ENCODE measurements at places on chromosomes 4 and X. TPM values are rescaled to one million over a fixed set of nuclear protein-coding genes. Genes with fewer than 3 reads are reported as not detected.

FAM9B gene
- not detected for total RNA-seq

NWD2 gene
- total RNA-seq, result 0.66 TPM

SYTL4 gene
- total RNA-seq, result 29.9 TPM

GRCh38 chr4:177964061-177964460 lies 521.8 kb upstream of the AGA start:
- no peaks in the 10 kb centered on the region for H3K36me3 ChIP-seq
- no peaks in the 10 kb centered on the region for H3K4me1 ChIP-seq
- no peak overlapping the region for H3K4me3 ChIP-seq

GRCh38 chr4:3019145-3019846 lies 55.0 kb downstream of the HTT-AS start:
- H3K27ac ChIP-seq, result no peak overlapping the region
- H3K4me1 ChIP-seq, result no peaks in the 10 kb centered on the region
- H3K36me3 ChIP-seq, result no peaks in the 10 kb centered on the region
- no peak overlapping the region for H3K4me3 ChIP-seq
- DNase-seq, result no peak

GRCh38 chr4:74529284-74530041 lies 84.5 kb downstream of the AREG start:
- peak overlapping the region; percentile 62 for H3K27ac ChIP-seq
- H3K27me3 ChIP-seq, result no peaks in the 10 kb centered on the region
- DNase-seq, result no peak
- H3K36me3 ChIP-seq, result no peaks in the 10 kb centered on the region
- no peak overlapping the region for H3K4me3 ChIP-seq

DNA sequence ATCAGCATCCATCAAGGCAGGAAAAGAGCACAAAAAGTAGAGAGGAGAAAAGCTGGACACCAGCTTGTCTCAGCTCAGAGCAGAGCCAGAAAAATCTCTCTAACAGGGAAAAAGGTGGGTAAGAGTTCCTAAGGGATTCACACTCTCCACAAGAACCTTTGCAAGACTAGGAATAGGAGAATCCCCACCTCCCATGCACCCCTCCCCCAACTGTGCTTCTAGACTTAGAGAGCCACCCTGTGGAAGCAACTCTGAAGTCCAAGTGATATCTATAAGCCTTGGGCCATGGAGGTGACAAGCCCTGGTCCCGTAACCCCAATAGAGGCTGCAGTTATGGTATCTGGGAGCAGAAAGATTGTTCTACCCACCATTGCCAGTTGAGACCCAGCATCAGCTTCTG lies 267.6 kb upstream of the MTMR8 start:
- H3K27ac ChIP-seq, result no peak overlapping the region

DNA sequence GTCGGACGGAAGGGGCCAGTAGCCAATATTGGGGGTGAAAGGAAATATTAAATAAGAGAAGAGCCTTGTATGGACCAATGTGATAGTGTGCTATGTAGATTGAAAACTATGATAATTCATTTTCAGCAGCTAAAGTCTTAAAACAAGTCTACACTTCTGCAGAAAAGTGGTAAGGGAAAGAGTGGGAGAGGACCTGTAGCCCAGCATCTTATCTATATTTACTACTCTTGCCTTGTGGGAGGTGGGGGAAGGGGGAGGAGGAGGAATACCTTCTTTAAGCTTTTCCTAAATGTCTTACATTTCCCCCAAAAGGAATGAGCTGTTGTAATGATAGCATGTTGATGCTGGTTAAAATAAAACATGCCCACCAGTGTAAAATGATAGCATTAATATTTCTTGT lies 220.0 kb upstream of the SPRY1 start:
- DNase-seq, result no peak
- H3K4me1 ChIP-seq, result no peaks in the 10 kb centered on the region
- H3K36me3 ChIP-seq, result no peaks in the 10 kb centered on the region
- H3K27me3 ChIP-seq, result no peaks in the 10 kb centered on the region

DNA sequence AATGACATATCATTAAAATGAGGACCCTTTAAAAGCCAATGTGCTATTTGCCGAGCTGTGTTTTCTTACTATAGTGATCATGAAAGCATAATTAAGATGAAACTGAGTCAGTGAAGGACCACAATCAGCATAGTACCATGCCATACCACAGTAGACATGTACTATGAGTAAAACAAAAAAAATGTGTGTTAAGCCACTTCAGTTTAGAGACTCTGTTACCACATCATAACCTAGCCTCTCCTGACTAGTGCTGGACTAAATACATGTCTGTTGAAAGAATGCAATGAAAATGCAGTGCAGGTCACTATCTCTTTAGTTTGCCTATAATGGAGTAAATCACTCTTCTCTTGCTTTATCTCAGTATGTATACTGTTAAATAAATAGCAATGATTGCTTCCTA lies 12.3 kb upstream of the DDX53 start:
- H3K4me1 ChIP-seq, result no peaks in the 10 kb centered on the region
- no peaks in the 10 kb centered on the region for H3K27me3 ChIP-seq
- H3K4me3 ChIP-seq, result no peak overlapping the region
- no peaks in the 10 kb centered on the region for H3K36me3 ChIP-seq
- no peak overlapping the region for H3K27ac ChIP-seq

DNA sequence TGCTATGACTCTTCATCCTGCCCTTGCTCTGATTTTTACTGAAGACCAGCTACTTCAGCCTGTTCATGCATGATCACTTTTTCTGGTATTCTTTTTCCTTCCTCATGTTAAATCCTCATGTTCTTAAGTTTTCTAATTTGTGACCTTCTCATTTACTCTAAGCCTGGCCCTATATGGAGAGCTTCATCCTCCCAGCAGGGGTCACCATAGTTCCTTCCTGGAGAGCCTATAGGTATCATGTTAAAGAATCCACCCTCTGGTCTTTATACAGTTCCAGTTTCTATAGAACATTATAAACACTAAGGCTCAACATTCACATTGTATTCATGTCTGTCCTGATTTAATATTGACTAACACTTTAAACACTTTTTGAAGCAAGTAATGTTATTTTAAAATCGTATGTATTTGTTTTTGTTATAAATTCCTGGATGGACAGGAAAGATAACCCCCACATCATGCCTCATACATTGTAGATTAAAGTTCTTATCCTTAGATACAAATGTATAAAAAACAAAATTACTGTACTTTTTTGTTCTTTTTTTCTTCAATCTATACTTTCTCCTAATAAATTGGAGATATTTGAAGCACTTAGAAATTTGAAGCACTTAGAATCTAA lies 53.8 kb upstream of the OTUD4 start:
- H3K27ac ChIP-seq, result no peak overlapping the region
- H3K4me3 ChIP-seq, result no peak overlapping the region
- H3K27me3 ChIP-seq, result no peaks in the 10 kb centered on the region
- H3K4me1 ChIP-seq, result no peaks in the 10 kb centered on the region
- H3K36me3 ChIP-seq, result no peaks in the 10 kb centered on the region

GRCh38 chr4:54572152-54572542 lies 85.6 kb upstream of the KIT start:
- no peak overlapping the region for H3K4me3 ChIP-seq
- no peaks in the 10 kb centered on the region for H3K36me3 ChIP-seq
- H3K27ac ChIP-seq, result no peak overlapping the region
- no peak for DNase-seq

Data from breast epithelium (tissue), 4 donors.